Kidney tubule cell (primary cell): ENCODE measurements at places on chromosomes 7 and 10.

- no peak for DNase-seq
These were observed 546.4 kb downstream of the TNS3 start for GRCh38 chr7:47035522-47035921.

DNA sequence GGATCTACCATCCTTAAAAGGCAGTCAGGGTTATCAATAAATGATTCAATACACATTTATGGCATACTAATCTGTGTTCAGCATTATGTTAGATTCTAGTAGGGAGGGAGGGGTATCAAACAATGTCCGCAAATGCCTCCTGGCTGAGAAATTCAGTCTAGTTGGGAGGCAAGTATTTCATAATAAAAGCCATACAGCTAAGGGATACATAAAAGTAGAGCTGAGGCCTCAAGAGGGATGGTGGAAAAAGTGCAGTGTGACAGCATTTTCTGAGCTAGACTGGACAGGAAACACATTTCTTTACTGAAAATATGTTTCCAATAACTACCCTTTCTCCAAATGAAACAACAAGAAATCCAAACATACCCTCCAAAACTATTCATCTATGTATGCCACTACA, 152.8 kb upstream of the LRRN3 start:
- DNase-seq, result no peak

- peak; percentile 62 for DNase-seq
These were observed 68.4 kb downstream of the PHTF2 start for GRCh38 chr7:77866786-77867536.

- DNase-seq, result no peak
These were observed 2.4 kb downstream of the IPMK start for GRCh38 chr10:58265249-58265648.

DNA sequence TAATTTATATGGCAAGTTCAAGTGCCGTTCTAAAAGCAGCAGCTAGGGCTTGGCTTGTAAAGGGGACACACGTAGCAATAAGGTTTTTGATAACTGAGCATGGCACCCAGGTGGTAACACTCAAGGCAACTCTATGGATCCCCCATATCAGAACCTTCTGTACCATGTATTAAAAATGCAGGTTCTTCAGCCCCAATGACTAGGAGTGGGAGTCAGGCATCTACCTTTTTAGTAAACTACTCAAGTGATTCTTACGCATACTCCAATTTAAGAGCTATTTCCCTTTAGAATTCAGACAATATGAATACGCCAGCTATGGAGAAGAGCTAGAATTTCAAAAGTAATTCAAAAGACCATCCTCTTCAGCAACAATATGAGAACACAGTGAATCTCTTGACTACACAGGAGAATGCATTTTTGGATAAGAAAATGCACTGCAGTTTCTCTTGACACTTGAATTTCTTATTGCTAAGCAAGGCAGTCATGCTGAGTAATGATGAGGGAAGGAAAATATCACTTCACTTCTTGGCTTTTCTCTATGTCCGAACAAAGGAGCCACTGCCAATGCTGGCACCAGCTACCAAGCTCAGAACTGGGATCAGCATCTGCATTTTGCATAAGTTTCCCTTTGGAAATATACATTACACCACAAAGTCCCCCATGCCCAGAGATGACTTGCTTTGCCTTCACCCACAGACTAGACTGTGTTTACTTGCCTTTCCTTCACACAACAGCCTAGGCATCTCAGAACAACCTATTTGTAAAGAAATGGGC, 53.5 kb downstream of the ABLIM1 start:
- DNase-seq, result no peak

DNA sequence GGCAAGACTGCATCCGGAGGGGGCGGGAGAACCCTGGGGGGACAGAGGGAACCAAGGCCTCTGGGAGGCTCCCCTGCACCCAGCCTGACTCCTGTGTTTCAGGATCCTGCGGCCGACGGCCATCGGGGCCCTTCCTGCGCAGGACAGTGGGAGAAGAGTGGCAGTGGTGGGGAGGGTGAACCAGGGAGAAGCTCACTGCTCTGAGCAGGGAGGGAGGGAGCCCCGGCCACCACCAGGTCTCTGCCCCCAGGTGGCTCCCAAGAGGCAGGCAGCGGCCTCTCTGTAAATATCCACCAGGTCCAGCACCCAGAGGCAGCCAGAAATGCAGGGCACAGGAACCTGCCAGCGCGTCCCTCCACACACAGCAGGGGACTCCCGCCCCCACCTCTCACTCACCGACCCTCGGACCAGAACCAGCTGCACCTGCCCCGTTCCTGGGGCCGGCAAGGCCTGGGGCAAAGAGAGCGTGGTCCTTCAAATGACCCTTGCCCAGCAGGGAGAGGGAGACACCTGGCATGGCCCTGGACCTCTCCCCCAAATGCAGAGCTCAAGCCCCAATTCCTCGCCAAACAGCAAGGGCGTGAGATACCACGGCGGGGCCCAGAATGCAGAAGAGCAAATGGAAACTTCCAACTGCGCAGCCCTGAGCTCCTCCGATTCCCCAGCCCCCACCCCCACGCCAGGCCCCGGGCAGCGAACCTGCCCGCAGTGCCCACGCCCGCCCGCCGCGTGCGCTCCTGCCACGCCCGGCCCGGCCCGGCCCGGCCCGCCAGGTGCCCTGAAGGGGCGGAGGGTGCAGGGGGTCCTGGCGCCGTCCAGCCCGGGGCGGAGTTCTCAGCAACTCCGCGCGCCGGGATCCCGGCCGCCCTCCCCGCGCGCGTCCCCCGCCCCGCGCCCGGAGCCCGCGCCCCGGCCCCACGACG, 805 bp downstream of the RASGEF1A start:
- peak; percentile 56 for DNase-seq

DNA sequence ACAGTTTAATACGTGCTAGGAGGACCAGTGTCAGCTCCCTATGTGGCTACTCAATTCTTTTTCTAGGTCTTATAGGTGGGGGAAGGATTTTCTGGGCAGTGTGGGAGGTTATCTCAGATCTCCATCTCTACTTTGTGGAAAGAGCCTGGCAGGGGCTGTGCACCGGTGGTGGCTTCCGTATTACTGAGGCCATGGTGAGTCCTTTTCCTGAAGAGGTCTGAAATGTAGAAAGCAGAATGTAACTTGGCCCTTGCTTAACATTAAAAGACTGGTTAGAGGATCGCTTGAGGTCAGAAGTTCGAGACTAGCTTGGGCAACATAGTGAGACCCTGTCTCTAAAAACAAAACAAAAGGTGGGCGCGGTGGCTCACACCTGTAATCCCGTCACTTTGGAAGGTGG, 2.7 kb upstream of the TPST1 start:
- DNase-seq, result no peak

DNA sequence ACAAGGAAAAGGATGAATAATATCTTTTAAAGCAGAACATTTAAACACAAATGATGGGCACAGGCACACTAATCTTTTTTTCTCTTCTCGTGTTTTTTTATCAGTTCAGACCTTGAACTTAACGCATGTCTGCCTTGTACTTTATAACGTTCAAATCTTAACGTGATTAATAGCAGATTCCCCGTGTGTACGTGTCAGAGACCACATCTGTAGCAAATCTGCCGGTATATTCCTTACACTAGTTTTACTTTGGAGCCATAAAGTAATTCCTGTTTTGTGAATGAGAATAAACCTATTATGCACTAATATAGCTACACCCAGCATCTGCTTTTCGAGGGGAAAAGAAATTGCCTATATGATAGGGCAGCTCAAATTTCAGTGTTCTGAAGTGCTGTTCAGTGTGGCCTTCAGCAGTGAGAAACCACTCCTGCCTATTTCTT, 166.0 kb upstream of the TCF7L2 start:
- DNase-seq, result no peak

DNA sequence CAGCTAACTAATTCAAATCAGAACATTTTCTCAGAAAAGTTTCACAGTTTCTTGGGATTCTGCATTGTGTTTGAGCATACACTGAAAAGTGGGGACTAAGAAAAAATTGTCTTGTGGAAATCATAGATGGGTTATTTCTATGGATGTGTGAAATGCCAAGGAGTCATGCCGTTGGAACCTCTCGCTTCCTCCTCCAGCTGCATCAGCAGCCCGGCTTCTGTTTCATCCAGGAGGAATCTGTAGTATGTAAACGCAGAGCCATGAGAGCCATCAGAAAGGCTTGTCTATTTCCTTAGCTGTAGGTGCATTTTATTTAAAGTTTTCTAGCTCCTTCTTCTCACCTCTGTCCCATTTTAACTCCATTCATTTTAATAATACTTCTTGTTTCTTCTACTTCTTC, 1144.1 kb downstream of the GATA3 start:
- DNase-seq, result peak; percentile 60
